NCI-H2171 treated with DMSO at 0.1 percent for 48 hours (cell line): ENCODE measurements at places on chromosomes 1 and 21.

DNA sequence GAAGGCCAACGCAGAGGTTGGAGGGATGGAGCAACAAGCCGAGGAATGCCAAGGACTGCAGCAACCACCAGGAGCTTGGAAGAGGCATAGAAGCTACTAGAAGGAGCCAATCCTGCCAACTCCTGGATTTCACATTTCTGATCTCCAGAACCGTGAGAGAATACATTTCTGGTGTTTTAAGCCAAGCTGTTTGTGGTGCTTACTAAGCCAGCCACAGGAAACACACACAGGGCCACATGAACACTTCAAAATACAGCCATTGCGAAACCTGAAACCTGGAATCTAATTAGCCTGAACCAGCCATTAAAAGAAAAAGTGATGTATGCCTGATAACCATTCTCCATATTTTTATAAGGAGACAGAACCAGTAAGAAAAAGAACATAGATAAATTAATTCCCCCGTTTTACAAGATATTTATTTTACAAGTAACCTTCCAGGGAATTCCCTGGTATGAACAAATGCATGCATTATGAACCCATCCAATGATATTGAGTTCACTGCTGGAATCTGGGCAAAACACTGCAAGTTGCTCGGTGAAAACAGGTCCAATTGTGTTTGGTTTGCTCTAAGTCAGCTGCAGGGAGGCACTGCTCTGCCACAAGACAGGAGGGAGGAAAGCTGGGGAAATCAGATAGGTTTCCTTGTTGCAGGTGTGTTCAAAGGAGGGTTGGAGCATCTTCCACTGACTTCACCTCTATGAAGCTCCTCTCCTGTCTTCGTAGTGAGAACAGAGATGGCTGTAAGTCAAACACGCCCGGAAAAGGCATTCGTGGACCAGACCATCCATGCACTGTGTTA, 70.2 kb downstream of the ETS2 start:
- DNase-seq = peak; percentile 19

DNA sequence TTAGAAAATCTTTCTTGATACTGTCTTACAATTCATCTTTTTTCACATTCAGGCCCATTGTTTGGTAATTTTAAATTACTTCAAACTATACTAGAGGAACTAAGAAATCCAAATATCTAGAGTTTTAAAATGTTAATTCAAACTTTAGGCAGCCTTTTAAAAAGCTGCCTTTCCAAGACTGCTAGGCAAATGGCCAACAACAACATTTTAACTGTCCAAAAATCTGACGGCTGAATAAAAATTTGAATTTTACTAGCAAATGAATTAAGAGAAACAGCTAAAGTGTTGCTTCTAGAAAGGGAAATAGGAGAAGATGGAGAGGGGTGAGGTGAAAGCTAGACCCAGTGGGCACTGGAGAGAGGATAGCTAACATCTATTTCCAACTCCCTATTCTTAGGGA, 17.2 kb downstream of the DPYD start:
- no peak for DNase-seq

GRCh38 chr1:14896381-14897079, 257.0 kb upstream of the TMEM51 start:
- DNase-seq = no peak

GRCh38 chr21:31521515-31521914, 138.0 kb upstream of the SOD1 start:
- no peak for DNase-seq

DNA sequence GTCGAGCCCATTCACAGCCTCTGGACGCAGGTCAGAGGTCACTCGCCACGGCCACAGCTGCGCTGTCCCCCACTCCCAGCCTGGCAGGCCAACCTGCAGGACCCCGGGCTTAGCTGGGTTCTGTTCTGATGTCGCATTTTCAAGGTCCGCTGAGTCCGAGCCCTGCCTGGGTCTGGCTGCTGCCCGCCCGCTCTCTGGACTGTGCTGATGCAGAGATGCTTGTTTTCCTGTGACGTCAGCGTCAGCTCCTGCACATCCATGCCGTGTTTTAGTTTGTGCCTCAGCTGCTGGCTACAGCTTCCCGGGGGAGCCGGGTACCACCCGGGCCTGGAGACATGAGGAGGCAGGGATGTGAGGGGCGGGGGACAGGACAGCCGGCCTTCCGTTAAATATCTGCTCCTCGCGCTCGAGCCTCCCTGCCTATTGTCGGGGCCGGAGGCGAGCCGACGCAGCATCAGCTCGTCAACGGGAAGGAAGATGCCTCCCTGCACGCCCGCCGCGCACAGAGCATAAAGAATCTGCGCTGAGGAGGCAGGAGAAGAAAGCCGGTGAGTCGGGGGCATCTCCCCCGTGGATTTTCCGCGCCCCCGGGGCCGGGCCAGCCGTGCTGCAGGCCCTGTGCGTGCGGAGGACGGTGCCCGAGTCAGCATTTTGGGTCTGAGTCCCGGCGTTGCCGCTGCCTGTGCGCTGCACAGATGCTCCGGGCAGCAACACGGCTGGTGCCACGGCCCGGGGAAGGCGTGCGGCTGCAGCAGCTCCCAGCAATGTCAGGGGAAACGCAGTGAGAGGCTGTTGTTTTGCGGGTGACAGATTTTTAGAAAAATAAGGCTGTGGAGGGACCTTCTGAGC, 23.4 kb downstream of the PRKCZ start:
- peak; percentile 32 for DNase-seq

DNA sequence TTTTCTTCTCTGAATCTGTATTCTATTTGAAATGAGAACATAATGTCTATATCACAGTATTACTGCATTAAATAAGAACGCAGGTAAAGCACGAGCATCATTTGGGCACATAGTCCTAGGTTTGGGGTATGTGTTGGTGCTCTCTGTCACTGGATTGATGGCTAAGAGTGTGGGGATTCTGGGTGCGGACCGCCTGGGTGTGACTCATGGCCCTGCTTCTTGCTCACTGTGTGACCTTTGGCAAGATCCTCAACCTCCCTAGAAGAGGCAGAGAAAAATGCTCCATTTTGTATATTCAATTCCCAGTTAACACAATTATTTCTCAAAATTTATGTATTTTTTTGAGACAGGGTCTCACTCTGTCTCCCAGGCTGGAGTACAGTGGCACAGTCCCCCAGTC, 99.7 kb downstream of the LAMC2 start:
- no peak for DNase-seq

GRCh38 chr1:203693721-203694120, 67.1 kb downstream of the ATP2B4 start:
- no peak for DNase-seq
